Left lobe of liver (tissue), 2 donors: ENCODE measurements at places on chromosomes 7 and 10.

GRCh38 chr7:158997471-158997870 lies 141.1 kb downstream of the DYNC2I1 start:
- no peak for DNase-seq

GRCh38 chr7:71912476-71912875 lies 499.7 kb downstream of the CALN1 start:
- DNase-seq, result no peak

DNA sequence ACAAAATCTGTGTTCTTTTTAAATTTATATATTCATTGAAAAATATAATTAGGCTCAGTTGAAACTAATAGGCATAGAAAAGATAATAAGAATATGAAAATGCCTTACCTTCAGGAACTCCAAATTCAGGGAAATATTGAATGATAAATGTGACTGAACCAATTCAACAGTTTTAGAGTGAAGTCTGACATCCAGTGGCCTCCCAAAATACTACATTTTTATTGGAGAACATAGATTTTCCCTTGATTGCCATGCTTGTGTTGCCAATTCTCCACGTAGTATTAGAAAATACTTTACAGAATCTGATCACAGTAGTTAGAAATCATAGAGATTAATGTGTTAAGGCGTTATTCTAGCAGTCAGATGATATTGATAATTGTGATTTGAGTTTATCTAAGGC lies 1246.7 kb downstream of the GATA3 start:
- no peak for DNase-seq

- DNase-seq, result no peak
Measured at GRCh38 chr10:86931872-86932271, 25.5 kb downstream of the MMRN2 start.

- DNase-seq, result no peak
Measured at GRCh38 chr10:20616918-20617810, 279.9 kb downstream of the NEBL start.

GRCh38 chr10:90859321-90859751 lies 1.5 kb upstream of the HTR7 start:
- DNase-seq, result no peak

DNA sequence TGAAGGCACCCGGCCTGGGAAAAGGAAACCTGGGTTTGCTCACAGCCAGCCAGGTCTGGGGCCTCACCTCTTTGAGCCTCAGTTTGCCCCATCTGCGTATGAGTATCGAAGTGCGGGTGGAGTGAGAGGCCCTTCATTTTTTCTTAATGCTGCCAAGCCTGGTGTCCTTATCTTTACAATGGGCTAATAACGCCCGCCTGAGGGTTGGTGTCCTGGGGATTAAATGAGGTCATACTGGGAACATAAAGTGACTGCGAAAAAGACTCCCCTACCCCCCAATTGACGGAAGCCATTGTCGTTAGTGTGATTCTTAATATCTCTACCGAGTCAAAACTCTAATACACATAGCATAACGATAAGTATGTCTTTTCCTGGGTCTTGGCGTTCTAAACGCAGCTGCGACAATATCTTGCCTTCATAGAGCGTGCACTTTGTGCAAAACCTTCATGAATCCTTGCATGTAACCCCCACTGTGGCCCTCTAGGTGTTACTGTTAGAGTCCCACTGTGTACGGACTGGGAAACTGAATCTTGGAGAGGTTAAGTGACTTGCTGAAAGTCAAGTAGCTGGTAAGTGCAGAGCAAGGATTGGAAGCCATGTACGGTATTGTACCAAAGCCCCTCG lies 11.4 kb upstream of the GRB10 start:
- DNase-seq, result no peak

GRCh38 chr10:73781879-73782748 lies at the start of gene CHCHD1:
Gene CHCHD1, plus strand, starts transcription at chr10:73782048. Its CDS starts 28 bp downstream, at chr10:73782076.
- DNase-seq, result peak; percentile 96

- no peak for DNase-seq
Measured at GRCh38 chr7:126529833-126530232, 722.9 kb downstream of the GRM8 start.

DNA sequence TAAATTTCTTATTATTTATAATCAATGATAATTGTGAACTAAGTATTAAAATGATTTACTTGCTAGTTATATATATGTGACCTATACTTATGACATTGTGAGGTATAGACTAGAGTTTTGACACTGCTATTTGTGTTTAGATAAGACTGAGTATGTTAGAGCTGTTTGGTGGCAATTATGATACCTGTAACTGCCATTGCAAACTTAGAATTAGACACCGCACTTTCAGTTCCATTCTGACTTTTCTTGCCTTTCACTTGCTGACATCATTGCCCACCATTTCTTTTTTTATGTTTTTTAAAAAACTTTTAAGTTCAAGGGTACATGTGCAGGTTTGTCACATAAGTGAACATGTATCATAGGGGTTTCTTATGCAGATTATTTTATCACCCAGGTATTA lies 214.5 kb downstream of the MBL2 start:
- no peak for DNase-seq

- DNase-seq, result no peak
Measured at GRCh38 chr7:73683788-73684693, 644 bp downstream of the BUD23 start.

- DNase-seq, result no peak
Measured at GRCh38 chr10:36147529-36147928, 505.4 kb upstream of the FZD8 start.

- no peak for DNase-seq
Measured at GRCh38 chr10:109945473-109946177, 22.3 kb upstream of the XPNPEP1 start.

DNA sequence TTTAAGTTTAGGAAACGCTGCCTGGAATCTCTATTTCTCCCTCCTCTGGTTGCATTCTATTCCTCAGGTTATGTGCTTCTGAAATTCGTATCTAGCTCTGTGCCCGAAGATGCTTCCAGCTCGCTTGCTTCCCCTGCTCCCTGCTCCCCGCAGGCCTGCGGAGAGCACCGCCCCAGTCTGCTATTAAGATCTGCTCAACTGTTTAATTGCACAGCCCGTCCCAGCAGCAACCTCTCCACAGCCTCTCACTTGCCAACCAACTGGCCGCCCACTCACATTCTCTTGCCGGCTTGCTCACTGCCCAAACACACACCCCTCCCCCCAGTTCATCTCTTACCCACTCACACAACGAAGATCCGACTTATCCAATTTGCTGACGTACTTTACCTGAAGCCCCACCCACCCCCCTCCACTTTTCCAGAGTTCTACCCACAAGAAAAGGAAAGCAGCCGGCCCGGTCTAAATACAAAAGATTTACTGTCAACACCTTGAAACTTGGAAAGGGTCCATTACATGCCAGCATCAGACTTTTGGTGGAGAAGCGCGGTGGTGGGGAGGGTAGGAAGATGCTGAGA lies 167.3 kb upstream of the KLF14 start:
- peak; percentile 86 for DNase-seq

DNA sequence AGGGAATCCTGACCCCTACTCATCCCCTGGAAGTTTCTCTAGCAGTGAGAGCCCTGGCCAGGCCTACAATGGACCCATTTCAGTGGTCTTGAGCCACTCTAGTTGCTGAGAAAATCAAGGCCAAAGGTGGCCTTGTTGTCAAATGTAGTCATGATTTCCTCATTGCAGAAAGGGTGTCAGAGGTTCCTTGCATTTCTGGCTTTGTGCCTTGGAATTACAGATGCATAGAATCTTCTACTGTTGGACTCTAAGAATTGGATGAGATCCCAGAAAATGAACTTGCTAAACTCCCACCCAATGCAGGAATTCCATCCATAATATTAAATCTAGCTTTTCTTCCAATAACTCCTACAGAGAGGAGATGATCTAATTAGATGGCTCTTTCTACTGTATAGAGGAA lies 12.2 kb downstream of the CPA2 start:
- no peak for DNase-seq

DNA sequence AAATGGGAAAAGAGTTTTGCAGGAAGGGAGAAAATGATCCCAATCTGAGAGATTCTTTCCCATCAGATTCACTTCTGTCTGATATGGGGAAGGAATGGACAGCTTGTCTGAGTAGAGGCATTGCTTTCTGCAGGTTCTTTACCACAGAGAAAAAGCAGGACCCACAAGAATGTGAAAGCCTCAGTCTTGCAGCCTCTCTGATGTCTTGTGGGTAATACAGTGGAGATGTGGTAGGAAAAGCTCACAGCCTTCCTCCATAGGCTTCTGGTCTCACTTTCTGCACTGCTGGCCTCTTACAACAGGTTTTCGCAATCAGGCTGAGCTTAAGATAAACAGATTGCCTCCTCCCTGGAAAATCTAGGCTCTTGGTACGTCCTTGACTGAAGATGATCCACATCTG lies 551 bp downstream of the IFIT1 start:
- no peak for DNase-seq

DNA sequence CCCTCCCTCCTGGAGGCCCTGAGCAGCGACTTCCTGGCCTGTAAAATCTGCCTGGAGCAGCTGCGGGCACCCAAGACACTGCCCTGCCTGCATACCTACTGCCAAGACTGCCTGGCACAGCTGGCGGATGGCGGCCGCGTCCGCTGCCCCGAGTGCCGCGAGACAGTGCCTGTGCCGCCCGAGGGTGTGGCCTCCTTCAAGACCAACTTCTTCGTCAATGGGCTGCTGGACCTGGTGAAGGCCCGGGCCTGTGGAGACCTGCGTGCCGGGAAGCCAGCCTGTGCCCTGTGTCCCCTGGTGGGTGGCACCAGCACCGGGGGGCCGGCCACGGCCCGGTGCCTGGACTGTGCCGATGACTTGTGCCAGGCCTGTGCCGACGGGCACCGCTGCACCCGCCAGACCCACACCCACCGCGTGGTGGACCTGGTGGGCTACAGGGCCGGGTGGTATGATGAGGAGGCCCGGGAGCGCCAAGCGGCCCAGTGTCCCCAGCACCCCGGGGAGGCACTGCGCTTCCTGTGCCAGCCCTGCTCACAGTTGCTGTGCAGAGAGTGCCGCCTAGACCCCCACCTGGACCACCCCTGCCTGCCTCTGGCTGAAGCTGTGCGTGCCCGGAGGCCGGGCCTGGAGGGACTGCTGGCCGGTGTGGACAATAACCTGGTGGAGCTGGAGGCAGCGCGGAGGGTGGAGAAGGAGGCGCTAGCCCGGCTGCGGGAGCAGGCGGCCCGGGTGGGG lies 2.2 kb downstream of the TRIM56 start:
- no peak for DNase-seq

DNA sequence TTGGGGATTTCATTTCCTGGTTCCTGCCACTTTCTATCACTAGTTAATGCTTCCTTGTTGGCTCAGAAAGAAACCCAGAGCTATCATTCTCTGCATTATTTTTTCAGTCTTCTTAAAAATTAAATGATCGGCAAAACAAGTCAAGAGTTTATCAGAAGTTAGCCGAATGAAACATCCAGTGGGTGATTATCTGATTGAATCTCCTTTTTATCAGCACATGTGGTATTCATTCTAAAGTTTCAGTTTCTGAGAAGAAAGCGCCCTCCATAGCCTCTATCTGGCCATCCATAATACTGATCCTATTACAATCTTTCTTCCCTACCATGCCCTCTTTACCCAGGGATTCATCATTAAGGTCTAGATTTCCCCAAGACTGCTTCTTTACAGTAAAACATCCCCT lies 71.8 kb downstream of the OSBPL3 start:
- no peak for DNase-seq

GRCh38 chr10:124049484-124049883 lies 43.9 kb downstream of the CHST15 start:
- DNase-seq, result no peak

DNA sequence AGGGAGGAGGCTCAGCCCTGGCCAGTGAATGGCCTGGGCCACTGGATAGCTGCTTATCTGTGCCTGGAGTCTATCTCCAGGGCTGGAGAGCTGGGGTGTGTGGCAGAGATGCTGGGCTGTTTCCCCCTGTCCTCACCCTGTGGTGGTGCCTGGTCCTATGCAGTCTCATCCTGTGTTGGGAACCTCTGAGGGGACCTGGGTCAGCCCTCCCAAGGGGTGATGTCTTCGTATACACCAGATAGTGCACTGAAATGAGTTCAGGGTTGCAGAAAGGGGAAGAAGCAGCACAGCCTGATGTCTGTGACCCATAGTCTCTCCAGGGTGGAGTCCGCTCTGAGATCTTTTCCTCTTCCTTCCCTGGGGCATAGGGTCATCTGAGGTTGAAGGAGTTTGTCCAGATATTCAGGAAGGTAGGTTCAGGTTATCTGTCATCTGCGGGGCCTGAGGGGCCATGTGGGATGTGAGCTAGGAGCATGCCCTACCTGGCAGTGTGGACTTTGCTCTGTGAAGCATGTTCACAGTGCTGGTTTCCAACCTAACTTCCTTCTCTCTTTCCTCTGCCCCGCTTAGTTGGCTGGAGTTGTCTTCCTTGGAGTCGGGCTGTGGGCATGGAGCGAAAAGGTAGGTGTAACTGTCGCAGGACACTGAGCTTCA lies 33.4 kb upstream of the SH2D4B start:
- DNase-seq, result no peak

DNA sequence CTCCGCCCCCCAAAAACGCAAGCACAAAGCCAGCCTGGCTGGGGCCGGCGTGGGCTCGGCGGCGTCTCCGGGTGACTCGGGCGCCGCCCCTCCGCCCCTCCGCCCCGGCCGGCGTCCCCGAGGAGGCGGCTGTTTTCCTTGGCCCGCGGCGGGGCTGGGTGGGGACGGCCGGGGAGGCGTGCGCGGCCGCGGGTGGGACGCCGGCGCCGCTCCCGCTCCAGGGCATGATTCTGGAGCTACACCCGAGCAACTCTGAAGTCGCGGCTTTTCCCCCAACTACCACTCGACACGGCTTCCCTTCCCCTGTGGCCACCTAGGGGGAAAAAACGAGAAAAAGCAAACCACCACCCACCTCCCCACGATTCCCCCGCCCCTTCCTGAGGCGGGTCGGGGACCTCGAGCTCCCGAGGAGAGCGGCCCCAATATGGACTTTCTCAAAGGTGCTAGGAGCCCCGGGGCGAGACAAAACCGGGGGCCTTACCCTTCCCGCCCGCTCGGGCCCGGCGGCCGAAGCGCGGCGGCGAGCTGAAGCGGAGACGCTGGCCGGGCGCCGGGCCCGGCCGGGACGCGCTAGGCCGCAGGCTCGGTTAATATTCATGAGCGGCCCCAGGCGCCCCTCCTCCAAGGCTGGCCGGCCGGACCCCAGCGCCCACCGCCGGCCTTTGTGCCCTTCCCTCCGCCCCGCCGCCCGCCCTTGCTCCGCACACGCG lies 856 bp downstream of the ARHGAP21 start:
- peak; percentile 74 for DNase-seq
